ENCODE measurements at places on chromosomes 16 and 17.
A peak's percentile ranks its signal among the peaks of the same experiment; 100 is the strongest.

GRCh38 chr16:53458635-53459034, 24.4 kb downstream of the RBL2 start:
- DNase-seq: no peak

DNA sequence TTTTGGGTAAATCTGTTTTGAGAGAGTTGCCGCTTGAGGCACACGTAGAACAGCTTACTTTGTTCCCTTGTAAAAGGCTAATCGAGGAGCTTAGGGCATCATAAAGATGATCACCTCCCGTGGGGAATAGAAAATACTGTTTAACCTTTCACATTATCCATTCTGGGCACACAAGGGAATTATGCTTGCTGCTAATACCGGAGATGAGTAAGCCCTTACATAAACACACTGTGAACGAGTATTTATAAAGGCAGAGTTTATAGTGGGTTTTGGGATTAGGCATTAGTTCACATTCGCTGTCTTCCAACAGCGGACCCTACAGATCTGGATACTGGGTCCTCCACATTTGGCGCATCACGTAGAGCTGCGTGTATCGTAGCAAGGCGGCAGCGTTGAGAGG, 51.2 kb upstream of the CNTNAP4 start:
- DNase-seq: no peak

DNA sequence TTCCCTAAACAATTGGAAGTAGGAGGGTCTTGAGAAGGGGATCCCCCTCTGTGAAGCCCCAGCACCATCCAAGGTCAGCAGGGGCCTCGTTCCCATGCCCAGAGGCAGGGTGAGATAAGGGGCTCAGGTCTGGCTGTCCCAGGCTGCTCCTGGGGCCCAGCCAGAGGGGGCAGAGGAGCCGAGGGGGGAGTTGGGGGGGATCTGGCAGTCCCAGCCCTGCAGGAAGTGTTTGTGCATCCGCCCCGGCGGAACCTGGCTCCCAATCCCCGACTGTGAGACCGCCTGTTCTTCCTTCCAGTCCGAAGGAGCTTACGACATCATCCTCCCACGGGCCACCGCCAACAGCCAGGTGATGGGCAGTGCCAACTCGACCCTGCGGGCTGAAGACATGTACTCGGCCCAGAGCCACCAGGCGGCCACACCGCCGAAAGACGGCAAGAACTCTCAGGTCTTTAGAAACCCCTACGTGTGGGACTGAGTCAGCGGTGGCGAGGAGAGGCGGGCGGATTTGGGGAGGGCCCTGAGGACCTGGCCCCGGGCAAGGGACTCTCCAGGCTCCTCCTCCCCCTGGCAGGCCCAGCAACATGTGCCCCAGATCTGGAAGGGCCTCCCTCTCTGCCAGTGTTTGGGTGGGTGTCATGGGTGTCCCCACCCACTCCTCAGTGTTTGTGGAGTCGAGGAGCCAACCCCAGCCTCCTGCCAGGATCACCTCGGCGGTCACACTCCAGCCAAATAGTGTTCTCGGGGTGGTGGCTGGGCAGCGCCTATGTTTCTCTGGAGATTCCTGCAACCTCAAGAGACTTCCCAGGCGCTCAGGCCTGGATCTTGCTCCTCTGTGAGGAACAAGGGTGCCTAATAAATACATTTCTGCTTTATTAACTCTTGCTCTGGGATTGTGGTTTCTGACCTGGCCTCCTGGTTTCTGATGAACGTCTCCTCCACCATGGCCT, 14.9 kb downstream of the GPRC5C start:
- no peak for DNase-seq

- DNase-seq: no peak
Observed at GRCh38 chr16:67907397-67908180, 14.5 kb downstream of the PSKH1 start.

DNA sequence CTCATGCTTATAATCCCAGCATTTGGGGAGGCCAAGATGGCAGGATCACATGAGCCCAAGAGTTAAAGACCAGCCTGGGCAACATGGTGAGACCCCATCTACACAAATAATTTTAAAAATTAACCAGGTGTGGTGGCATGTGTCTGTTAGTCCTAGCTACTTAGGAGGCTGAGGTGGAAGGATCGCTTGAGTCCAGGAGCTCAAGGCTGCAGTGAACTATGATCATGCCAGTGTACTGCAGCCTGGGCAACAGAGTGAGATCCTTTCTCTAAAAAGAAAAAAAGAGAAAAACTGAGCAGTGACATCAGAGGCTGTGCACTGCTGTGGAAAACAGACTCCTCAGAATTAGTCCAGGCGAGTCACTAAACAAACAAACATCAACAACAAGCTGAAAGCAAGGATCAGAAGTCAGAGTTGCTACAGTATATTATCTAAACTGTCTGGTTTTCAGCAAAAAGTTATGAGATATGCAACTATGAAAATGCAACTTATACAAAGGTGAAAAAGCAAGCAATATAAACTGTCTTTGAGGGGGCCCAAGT, 39.3 kb downstream of the CBFB start:
- no peak for DNase-seq

- no peak for DNase-seq
Observed at GRCh38 chr16:57540906-57541753, 1.3 kb upstream of the ADGRG5 start.

DNA sequence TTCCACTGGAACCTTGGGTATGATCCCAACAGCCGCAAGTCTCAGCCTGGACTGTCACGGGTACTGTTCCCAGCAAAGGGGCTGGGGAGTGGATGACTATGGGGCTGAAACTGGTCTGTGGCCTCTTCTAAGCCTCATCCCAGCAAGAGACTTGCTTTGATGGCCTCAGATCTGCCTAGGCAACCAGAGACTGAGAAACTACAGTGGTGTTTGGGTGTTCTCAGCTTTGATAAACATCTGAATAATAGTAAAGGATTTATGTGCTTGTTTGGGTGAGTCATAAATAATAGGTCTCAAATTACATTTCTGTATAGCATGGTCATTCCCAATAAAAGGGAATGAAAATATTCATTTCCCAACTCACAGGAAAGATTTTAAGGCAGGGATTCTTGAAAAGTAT, 30.2 kb upstream of the ULK2 start:
- peak; percentile 50 for DNase-seq

DNA sequence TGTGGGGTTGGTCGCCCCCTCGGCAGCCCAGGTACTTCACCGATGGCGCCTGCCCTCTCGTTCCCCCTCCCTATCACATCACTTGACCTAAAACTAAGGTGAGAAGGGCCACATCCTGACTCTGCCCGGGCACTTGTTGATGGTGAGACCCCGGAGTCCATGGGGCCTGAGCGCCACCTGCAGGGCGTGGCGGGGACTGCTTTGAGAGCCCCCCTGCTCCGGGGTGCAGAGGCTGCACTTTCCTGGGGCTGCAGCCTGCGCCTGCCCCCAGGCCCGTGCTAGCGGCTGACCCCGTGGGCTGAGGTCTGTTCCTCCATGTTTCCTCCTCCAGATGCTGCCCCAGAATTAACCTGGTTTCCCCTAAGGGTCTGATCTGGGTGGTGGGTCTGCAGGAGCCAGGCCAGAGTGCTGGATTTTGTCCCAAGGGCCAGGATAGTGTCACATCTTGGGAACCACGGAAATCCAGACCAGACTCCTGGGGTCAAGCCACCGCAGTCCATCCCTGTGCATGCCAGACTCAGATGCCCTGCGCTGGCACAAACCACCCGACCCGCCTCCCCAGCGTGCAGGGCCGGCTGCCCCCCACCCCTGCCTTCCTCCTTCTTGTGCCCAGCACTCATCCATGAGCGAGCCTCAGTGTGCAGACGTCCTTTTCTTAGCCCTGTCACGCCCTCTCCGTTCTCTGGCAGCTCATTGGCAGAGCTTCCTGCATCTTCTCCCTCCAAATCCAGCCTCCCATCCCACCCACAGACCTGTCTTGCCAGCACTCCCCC, 2.7 kb downstream of the NDUFAF8 start:
- peak; percentile 29 for DNase-seq

DNA sequence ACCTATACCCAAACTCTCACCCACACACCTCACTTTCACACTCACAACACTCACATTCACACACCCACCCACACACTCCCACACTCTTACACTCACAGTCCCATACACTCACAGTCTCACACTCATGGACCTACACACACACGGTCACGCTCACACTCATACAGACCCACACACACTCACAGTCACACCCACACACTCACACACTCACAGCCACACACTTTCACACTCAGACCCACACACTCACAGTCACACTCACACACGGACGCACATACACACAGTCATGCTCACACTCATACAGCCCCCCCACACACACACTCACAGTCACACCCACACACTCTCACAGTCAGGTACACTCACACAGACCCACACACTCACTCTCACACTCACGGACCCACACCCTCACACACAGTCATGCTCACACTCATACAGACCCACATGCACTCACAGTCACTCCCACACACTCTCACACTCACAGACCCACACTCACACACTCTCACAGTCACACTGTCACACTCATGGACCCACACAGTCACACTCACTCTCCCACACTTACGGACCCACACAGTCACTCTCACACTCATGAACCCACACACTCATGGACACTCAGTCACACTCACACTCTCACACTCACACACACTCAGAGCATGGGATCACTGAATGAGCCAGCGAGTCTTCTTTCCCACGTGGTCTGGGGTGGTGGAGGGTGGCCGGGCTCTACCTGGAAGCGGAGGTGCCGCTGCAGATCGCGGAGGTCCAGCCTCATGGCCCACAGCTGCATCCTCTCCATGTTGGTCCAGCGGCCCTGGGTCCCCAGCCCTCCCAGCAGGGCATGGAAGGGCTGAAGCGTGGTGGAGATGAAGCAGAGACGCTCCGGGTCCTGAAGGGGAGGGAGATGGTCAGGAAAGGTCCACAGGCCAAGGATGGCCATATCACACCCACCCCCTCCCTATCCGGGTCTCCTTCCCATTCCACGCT, 5.1 kb downstream of the IL27 start:
- no peak for DNase-seq

DNA sequence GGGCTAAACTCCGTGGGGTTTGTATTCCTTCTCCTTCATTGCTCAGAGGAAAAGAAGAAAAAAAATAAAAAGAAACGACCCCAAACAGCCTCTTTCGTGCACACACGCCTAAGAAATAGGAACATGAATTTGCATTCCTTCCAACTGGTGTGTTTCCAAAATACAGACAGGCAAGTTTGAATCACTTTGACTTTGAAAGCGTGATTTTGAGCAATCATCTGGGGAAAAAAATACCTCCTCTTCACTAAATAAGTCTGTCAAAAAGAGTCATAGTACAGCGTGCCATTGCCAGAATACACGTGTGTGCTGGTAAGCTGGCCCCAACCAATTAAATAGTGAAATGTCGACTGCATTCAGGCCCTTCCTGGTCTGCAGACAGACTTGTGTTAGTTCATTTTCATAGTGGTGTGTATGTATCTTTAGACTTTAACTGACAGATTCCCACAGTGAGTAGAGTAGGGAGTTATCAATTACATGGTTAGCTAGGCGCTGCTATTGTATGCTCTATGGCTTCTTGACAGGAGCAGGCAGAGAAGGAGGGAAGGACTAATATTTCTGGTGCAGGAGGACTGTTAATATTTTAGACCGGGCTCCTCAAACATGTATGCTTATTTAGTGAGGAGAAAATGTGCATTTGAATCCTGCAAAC, 618.3 kb downstream of the MAF start:
- no peak for DNase-seq

DNA sequence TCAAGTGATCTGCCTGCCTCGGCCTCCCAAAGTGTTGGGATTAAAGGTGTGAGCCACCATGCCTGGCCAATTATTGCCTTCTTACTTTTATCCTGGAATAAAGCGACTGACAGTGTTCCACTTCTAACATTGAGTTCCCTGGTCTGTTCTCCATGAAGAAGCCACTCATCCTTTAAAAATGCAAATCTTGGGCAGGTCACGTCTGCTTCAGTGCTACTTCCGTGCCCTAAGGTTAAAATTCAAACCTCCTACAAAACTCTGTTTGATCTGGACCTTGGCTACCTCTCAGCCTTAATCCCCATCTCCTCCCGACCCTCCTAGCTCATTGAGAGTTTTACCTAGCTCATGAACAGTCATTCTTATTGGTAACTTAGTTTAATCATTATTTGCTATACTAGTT, 9.6 kb upstream of the SHISA9 start:
- no peak for DNase-seq

DNA sequence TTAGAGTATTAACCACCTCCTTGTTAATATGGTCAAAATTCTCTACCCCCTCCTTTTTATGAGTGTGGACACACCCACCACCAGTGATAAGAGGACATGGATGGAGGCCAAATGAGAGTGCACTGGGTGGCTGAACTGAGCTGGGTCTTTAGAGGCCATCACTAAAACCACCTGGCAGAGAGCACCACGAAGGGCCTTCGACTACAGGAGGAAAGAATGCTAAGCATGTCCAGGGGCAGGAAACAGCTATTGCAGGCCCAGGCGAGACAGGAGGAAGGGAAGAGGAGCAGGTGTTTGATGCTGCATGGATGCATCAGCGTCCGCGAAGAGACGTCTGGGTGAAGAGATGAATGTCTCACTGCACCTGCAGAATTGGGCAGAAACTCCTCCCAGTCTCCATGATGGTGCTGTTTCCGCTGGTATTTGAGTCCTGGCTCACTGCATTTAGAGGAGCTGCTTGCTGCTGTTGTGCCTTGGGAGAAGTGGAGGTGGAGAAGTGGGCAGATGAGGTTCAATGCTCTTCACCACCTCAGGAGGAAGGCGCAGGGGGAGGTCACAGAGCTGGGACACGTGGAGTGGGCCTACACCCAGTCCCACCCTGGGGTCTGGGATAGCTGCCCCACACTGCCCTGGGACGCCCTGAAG, 33.2 kb downstream of the SPHK1 start:
- peak; percentile 6 for DNase-seq

DNA sequence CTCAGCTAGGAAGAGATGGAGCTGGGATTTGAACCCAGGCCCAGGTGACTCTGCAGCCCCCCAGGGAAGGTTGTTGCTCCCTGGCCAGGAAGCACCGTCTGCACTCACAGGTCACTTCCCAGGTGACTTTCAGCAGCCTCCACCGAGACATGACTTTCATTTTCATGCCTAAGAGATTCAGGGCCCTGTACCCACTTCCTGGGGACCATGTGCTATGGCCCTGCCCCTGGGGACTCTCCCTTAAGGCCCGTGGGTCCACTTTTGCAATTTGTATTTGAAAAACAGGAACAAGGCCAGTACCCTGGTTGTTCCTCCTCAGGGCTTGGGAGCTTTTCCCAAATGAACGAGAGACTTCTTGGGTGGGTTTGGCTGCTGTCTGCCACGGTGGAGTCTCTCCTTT, 191.0 kb downstream of the IRF8 start:
- no peak for DNase-seq
